ENCODE measurements at places on chromosomes 12 and 14.

DNA sequence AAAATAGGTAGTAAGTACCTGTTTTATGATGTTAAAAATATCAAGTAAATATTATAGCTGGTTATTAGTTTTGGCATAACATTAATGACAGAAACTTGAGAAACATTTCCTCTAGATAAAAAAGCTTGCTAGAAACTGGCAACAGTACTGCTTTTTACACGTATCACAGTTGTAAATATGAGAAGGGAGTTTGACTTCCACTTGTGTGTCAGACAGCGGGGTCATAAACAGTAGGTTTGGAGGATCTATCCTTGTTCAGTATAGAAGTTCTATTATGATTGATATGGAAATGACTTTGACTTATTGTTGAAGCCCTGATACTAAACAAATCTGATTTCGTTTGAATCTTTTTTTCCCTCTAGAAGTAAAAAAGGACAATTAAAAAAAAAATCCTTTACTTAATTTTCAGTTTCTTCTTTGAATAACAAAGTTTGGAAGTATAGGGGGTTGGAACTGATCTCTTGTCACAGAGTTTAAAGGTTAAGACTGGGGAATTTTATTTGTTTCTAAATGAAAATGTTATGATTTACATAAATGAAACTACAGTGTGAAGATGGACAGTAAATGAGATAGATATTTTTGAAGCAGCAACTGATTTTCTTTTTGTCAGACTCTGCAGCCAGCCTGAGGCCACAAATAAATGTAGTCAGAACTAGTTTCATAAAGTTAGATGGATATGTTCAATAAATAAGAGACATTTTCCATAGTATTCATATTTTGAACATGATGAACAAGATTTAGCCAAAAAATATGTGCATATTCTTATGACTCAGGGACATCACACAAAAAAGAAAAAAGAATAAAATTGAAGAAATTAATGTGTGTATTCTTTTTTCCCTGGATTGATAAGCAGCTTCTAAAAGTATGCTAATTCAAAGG, 50.1 kb downstream of the WNK1 start:
- DNase-seq: no peak

- no peak for DNase-seq
Measured at GRCh38 chr14:20631880-20632389, 9.6 kb downstream of the OR6S1 start.

- no peak for DNase-seq
Measured at GRCh38 chr12:122368361-122369073, 54.0 kb downstream of the CLIP1 start.

- DNase-seq: no peak
Measured at GRCh38 chr12:10634427-10634826, 21.0 kb upstream of the MAGOHB start.

GRCh38 chr12:27937768-27938167, 34.8 kb downstream of the PTHLH start:
- DNase-seq: no peak

DNA sequence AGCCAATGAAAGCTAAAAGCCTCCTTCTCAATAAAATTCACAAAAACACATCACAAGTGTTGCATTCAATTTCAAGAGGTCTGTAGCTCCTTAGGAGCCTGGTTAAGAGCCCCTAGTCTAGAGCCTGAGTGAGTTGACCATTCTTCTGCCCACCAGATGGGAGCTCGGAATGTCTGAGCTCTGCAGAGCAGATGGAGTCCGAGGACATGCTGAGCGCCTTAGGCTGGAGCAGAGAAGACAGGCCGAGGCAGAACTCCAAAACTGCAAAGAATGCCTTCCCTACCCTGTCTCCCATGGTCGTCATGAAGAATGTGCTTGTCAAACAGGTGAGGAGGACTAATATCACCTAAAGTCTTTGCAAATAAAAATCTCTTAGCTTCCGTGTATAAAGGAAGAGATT, 11.6 kb downstream of the CIPC start:
- no peak for DNase-seq

DNA sequence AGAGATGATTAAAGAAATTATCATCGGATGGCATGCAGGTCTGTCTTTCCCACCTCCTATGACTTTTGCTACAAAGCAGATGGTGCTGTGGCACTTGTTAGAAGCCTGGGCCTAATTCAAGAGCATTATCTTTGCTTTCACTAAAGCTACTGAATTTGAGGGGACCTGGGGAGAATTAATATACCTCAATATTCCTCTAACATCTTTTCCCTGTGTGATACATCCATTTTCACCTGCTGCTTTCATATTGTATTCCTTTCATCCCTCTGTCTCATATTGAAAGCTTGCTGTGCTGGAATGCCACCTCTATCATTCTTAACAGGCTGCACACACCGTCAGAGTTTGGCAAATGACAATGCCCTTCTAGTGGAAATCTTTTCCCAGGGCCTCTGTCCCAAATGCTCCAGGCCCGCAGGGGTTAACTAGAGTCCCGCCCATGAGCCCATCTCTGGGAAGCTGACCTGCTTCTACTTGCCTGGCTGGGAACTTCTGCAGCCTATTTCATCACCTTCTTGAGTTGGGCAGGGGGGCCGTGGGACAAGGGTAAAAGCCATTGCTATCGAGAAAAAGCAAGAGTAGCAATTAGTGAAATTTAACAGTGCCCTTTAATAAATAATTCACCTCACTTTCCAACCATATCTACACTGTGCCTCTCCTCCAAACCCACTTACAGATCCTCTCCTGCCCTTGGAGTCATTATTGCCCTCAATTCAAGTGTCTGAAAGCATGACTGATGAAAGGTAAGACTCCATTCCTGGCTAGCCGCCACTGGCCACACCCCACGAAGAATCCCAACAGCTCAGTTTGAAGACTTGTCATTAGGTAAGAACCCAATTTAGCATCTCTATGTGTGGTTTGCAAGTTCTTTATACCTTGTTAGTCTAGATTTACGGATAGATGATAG, 126.7 kb upstream of the BTG1 start:
- no peak for DNase-seq

DNA sequence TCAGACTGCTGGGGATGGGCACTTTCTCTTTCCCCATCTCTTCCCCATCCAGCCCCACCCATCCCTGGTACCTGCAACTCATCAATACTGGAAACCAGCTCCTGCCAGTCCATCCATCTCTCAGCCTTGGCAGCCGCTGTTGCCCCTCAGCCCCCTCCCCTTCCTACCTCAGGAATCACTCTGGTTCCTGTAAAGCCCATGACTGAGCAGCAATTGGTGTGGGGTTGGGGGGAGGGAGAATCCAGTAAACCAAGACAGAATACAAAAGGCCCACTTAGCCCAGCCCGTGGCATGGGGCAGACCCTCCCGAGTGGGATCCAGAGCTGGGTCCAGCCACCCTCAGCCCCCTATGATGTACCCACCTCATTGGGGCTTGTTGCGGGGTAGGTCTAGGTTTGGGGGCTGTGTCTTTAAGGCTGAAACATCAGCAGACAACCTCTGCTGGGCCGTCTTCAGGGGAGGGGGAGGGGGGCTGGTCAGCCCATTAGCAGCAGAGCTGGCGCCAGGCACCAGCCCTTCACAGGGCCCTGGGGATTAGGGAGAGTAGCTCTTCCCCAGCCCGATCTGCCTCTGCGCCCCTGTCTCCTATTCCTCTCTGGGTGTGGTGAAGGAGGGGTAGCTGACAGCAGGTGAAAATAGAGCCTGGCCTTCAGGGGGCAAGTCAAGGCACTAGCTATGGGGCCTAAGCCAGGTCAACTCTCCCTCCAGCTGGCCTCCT, 702 bp upstream of the PRPH start:
- no peak for DNase-seq

DNA sequence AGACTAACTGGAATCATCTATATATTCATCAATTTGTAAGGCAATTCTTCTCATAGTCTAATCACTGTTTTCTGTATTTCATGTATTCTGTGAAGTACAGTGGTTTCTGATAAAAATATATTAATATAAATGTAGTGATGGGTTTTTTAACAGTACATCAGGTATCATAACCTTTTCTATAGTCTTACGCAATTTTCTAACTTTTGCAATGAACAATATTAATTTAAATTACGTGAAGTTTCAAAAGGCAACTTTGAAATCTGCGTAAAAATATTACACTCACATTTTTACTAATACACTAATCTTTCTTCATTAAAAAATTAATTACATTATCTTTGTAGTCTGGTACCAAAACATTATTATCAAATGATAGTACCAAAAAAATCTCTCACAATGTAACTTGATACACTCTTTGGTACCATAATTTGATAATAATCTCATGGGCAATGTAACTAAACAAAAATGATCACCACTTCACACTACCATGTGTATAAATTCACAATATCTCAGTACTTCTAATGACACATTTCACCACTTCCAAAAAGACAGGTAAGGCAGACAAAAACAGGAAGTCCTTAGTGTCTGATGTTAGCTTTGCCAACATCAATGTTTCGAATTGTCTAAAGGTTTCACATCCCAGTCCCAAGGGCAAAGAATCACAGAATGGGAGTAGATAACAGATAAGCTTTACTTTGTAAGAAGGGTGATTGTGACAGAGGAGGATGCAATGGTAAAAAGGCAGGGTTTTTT, 8.7 kb downstream of the DNAI7 start:
- DNase-seq: no peak

DNA sequence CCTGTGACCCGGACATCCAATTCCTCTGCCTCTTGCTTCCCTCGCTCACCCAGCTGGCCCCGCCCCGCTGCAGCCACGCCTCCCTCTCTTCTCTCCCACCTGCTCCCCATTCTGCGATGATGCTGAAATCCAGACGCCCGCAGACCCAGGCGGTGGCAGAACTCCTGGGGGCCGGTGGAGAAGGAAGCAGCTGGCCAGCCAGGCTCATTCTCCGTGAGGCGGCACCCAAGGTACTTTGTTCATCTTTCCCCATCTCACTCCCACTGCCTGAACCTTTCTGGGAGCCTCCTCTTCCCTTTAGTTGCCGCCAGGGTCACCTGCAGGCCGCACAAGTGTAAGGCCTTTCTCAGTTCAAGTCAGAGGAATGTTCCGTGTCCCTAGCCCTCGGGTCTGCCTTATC, 35.7 kb downstream of the FOXN4 start:
- DNase-seq: no peak

- no peak for DNase-seq
Measured at GRCh38 chr12:109356577-109356976, 8.9 kb downstream of the MYO1H start.

DNA sequence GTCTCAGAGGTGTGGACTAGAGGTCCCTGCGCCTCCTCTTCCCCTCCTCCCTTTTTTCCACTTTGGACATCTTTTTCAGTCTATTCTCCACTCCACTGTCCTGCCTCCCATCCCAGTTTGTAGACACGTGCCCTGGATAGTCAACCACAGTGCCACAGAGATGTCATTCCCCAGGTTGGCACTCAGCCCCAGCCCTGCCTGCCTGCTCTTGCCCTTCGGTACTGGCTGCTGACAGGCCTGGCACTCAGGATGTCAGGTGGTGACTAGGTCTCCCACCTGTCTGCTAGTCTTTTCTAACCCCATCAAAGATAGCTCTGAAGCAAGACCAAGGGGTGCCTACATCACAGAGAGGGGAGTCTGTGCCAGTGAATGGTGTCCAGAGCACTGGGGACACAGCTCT, 15.8 kb downstream of the KRT71 start:
- no peak for DNase-seq

GRCh38 chr14:50225974-50226297, 5.4 kb downstream of the SOS2 start:
- DNase-seq: no peak

GRCh38 chr12:122888232-122888752, 7.6 kb downstream of the VPS37B start:
- DNase-seq: no peak

DNA sequence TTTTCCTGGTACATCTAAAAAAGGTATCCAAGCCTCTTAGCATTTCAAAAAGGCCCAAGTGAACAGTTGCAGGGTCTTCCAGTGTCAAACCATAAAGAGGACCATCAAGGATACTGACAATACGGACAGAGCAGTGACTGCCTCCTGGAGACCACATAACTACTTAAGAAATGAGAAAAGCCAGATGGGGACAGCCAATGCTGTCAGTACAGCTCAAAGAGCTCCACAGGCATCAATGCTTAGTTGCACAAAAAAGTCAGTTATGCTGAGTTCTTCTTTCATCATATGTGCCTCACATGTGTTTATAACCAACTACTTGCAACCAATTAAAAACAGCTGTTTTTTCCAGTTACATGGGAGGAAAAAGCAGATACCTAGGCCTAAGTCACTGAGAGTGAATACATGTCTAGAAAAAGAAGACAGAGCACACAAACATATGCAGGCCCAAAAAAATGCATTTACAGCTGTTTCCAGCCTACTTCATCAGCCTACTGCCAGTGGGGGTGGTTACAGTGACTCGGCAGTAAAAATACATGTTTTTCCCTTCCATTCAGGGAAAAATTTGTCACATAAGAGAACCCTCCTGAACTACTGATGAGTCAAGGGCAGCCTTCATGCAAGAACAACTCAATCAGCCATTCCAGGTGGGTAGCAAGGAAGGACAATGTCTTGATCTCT, 84.0 kb downstream of the DCAF5 start:
- DNase-seq: no peak

GRCh38 chr12:75868501-75868900, 163.1 kb downstream of the PHLDA1 start:
- no peak for DNase-seq

DNA sequence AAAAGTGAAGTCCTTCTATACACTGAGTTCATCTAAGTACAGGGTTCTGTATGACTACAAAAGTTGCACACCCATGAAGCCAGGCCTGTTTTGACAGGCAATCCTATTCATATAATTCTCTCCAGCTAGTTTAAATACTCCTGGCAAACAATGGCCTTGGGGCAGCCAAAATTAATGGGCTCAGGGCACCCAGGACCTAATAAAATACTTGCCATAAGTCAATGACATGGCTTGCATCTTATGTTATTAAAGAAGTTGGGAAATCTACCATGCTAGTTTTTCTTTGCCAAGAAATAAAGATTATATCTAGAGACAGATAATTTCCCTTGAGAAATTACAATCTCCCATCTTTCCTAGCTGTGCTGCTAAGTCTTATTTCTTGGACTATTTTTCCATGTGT, 11.1 kb upstream of the TMTC1 start:
- DNase-seq: no peak

Data from stimulated activated CD4-positive, alpha-beta T cell treated with anti-CD3 and anti-CD28 coated beads, TNF-alpha, amount 100 ng/mL, for 24 hours (primary cell).